OCI-M1 (cell line): ENCODE measurements at places on chromosomes 5 and 9.

DNA sequence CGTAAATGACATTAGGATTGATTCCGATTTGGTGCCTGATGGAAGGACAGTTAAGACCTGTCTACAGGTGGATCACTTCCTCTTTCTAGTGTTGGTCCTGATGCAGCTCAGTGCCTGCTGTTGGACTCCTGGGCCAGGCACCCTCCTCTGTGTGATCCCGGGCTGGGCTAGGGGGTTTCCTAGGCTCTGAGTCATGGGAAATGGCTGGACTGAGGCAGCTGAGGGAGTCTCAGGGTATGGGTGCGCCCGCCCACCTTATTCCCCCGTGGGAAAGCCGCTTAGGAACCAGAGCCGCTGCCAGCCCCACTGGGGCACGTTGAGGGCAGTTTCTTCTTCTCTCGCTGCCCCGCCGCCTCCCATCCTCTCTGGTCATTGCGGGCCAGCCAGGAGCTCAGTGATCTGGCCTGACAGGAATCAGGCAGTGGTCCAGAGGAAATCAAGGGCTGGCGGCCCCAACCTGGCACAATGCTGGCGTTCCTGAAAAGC, 12.9 kb downstream of the TCF7 start:
- no peak for DNase-seq

GRCh38 chr9:18299449-18299848, 174.5 kb upstream of the ADAMTSL1 start:
- DNase-seq, result no peak

DNA sequence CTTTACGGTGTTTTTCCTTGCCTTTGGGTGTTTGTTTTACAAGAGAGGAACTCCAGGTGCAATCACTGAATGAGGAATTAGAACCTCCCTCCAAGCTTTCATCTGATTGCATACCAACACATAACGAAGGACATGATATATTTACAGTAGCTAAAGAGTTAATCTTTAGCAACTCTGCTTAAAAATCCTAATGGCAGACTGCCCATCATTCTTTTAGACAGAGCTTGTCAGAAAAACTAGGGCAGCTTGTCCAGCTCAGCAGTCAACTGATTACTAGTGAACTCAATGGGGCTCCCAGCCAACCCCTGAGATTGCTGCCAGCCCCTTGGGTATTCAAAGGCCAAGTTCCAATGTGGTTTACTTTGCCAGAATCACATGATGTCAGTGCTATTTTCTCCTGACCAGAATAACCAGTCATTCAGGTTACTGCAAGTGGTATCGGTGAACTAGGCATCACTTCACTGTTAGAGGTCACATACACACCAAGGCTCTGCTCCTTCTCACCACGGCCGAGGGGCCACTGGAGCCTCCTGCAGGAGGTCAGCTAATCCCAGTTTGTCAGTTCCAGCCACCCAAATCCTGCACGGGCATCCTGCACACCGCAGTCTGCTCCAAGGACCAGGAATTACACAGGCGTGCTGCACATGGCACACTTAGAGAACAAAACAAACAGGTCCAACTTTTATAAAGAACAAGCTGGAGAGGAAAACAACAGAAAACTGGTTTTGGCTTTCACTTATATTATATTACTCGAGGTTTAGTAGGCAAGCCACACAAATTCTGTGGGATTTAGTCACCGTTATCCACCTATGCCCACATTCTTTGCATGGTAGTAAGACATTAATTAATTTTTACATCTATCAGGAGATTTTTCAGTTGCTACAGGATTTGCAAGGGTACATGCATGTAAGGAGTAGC, 62.5 kb downstream of the NFIB start:
- DNase-seq, result no peak

GRCh38 chr5:140796718-140797095, 2.1 kb downstream of the PCDHA2 start:
- no peak for DNase-seq

- no peak for DNase-seq
Observed at GRCh38 chr5:23411200-23411599, 96.2 kb upstream of the PRDM9 start.

- no peak for DNase-seq
Observed at GRCh38 chr5:137395011-137395755, 103.9 kb downstream of the SPOCK1 start.

- DNase-seq, result no peak
Observed at GRCh38 chr9:130962418-130963316, 23.6 kb upstream of the FIBCD1 start.

DNA sequence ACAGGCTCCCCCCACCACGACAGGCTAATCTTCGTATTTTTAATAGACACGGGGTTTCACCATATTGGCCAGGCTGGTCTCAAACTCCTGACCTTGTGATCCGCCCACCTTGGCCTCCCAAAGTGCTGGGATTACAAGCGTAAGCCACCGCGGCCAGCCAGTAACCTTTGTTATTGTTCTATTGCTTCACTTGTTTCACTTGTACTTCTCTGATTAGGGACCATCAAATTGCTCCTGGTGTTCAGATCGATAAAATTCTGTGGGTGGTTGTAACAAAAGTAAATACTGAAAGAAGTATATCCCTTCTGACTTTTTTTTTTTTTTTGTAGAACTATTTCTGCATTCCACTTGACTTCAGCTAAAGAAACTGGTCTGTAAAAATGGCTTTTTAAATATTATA, 445.5 kb upstream of the CDH10 start:
- DNase-seq, result no peak

DNA sequence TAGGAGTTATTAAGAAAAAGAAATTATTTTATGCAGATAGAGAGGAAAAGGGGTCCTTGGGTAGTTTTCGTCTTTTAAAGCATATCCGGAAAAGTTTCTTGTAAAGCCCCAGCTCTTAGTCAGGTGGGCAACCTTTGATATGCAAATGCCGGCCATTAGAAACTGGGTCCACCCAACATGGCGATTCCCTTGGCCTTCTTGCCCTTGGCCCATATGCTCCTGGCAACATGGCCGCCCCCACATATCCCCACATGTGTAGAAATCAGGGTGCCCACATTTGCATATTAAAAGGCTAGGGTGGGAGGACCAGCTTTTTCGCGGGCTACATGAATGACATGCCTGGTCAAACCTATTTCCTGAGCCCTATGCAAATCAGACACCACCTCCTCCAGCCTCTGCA, 73.3 kb downstream of the FREM1 start:
- no peak for DNase-seq

DNA sequence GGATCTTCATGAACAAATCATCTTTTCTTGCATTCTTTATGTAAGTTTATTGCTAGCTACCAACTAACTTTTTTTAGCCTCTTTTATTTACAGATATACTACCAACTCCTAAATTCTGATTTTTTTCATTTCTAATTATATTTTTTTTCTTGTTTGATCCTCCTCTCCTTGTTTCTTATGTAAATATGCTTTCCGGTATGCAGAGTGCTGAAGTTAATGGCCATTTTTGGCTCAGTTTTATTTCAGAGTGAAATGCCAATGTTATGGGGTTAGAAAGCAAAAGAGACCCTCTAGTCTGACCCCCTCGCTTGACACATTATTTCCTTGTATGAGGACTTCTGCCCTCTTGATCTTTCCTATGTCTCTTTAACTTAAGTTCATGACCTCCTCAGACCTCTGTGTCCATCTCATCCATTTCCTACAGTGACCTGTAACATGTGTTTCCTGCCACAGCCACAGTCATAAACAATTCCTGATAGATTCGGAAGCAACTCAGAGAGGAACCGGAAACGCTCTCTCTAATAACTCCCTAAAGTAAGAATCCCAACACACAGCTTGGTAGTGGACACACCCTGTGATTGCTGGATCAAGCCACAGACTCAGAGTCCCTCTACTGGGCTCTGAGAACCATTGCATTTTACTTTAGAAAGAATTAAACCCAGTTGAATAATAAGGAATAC, 42.9 kb upstream of the AFAP1L1 start:
- peak; percentile 71 for DNase-seq

DNA sequence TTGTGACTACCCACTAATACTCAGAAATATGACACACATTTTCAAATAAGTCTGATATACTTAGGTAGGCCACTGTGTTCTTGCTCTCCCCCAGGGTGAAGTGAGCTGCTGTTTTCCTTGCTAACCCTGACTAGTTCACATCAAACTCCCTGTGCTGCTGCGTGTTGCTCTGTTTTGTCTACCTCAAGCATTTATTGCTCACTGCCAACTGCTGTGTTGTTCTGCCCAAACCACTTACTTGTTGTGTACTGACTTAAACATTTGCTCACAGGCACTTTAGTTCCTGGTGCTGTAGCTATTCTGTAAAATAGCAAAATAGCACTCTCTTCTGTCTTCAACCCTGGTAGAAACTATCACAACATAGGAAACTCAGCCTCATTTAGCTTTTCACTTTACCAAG, 255.7 kb downstream of the HCN1 start:
- no peak for DNase-seq

- DNase-seq, result no peak
Observed at GRCh38 chr9:38347946-38348345, 44.6 kb upstream of the ALDH1B1 start.

DNA sequence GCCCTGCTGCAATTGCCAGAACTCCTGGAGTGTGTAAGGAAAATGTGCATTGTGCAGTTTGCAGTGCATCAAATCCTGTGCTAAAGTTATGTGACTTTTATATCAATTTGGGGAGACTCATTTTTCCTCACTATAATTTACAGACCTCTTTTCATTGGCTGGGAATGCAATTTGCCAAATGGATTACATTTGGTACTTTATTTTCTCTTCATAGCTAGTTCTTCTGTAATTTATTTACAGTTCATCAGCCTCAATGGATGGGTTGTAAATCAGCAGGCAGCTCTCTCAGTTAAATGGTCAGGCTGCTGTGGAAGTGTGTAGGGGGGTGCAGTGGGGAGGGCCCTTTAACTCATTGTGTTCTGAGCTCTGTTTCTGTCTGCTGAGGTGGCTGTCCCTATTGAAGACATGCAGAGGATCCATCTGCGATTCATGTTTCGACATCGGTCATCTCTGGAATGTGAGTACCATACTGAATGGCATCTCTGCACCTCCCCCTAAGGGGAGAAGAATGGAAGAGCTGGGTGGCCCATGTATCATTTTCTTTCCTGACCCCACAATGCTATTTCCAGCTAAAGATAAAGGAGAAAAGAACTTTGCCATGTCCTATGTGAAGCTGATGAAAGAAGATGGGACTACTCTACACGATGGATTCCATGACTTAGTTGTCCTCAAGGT, 74.6 kb downstream of the DOCK2 start:
- DNase-seq, result no peak

DNA sequence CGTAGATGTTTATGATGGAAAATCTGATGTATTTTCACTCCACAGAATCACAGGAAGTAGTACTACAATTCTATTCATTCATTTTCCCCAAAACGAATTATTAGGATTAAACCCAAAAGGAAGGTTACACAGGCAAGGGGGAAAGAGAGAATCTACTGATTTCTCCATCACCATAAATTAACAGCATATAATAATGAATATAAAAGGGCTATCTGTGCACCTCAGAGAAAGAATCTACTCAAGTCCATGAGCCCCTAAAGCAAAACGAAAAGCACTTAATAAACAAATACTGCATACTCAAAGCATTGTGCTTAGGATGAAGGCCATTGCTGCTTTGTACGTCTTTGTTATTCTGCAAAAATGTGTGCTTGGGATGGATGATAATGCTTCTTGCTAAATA, 740.5 kb upstream of the SEMA6A start:
- DNase-seq, result no peak

- DNase-seq, result peak; percentile 60
Observed at GRCh38 chr5:52811067-52811749, 23.5 kb downstream of the ITGA1 start.

- DNase-seq, result no peak
Observed at GRCh38 chr5:114319821-114320220, 42.0 kb upstream of the KCNN2 start.

DNA sequence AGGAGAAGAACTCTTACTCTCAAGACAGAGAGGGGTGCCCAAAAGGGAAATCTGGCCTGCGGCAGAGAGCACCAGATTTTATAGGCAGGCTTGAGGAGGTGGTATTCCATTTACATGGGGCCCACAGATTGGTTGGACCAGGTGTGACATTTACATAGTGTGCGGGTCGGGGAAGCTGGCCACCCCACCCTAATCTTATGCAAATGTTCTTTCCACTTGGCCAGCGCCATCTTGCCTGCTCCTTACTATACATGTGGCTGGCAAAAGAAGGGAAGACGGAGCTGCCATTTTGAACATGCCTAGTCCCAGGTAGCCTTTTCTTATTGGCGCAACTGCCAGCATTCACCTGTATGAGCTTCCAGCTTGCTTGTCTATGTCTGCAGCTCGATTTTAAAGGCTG, 34.8 kb downstream of the PLEKHG4B start:
- DNase-seq, result no peak

GRCh38 chr5:107869438-107870115, 198.8 kb upstream of the EFNA5 start:
- DNase-seq, result no peak

GRCh38 chr9:113603773-113604172, 140.2 kb downstream of the RGS3 start:
- DNase-seq, result no peak

GRCh38 chr5:144032375-144032774, 138.1 kb downstream of the YIPF5 start:
- no peak for DNase-seq

GRCh38 chr9:114798780-114799427, 6.9 kb downstream of the TNFSF15 start:
- no peak for DNase-seq

DNA sequence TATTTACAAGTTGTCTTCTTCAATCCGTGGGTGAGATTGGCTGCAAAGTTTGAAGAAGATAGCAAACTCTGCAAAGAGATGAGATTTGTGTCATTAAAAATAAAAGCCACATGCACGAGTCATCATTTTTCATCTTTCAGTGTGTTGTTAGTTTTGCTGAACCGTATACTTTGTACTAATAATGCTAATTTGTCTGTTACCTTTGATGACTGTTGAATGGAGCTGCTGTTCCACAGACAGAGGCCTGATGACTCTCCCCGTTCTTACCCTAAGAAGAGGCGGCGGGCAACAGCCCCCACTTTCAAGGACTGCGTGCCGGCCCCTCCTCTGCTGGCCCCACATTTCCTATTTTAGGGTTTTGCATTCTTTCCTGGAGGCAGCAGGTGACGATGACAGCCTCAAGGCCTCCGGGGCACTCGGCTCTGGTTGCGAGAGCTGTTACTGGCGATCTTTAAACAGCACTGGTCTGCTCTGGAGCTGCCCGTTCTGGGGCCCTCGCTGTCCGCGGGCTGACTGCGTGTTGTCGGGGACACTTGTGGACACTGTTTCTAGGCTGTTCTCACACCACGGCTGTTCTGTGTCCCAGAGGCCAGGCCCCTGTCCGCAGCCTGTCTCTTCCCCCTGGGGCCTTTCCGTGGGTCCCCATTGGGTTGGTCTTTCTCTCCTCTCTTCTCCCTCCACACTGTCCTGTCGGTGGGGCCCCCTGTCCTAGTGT, 35.1 kb downstream of the NDUFS6 start:
- DNase-seq, result no peak
